HepG2 (cell line): ENCODE measurements at places on chromosomes 12 and 14. TPM values are rescaled to one million over a fixed set of nuclear protein-coding genes. Genes with fewer than 3 reads are reported as not detected.

GRCh38 chr12:47748899-47749298, 9.8 kb downstream of the RAPGEF3 start:
- no peak for DNase-seq

GRCh38 chr14:75059642-75060041, 4.2 kb downstream of the ACYP1 start:
- DNase-seq = no peak

MON2 gene
- polyA plus RNA-seq = 8.7 and 10.5 TPM in 2 replicates

DNA sequence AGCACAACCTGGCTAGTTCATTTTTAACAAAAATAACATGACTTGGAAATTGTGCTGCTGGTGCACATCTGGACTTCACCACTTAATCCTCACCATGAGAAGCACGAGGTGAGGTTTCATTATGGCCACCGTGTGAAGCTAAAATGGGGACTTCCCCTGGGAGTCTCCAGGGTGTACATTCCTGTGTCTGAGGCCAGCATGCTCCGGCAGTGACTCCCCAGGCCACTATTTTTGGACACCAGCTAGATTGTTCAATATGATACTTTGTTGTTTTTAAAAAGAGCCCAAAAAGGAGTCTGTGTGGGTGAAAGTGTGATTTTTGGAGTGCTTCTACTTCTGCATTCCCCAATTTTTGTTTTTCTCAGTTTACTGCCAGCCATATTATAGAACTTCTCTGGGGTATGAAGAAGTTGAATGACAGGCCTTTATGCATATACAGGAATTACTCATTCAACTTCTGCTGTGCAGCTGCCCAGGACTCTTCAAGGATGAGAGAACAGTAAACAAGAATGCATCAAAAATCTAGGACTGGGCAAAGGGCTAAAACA, 16.9 kb upstream of the AICDA start:
- no peak for DNase-seq
